Fibroblast of villous mesenchyme (primary cell): ENCODE measurements at places on chromosomes 3 and 15. TPM values are rescaled to one million over a fixed set of nuclear protein-coding genes. Genes with fewer than 3 reads are reported as not detected.

The PPARG gene
- total RNA-seq: 3.5 and 4.7 TPM in 2 replicates

The FAM174B gene
- total RNA-seq: 0.97 and 3.9 TPM in 2 replicates

The PLIN1 gene
- total RNA-seq: under 0.01 and 0.43 TPM in 2 replicates

The STXBP5L gene
- under 0.01 TPM in 1 of 2 replicates, not detected in the other for total RNA-seq

The EXD1 gene
- total RNA-seq: under 0.01 TPM in 1 of 2 replicates, not detected in the other

The SKOR1 gene
- total RNA-seq: 0.32 TPM in 1 of 2 replicates, not detected in the other

The OR5H2 gene
- total RNA-seq: not detected in 2 replicates

The GOLGA6D gene
- total RNA-seq: not detected in 2 replicates

The GATM gene
- under 0.01 and 0.32 TPM in 2 replicates for total RNA-seq

The SMAD6 gene
- 3.0 and 3.5 TPM in 2 replicates for total RNA-seq

The FBN1 gene
- total RNA-seq: 333 and 621 TPM in 2 replicates

The LRTM1 gene
- total RNA-seq: not detected in 2 replicates

The EOMES gene
- not detected in 2 replicates for total RNA-seq

The LRRC31 gene
- not detected in 2 replicates for total RNA-seq

The ABTB1 gene
- 3.5 and 6.4 TPM in 2 replicates for total RNA-seq

The EEF1AKMT4 gene
- total RNA-seq: 3.9 and 5.6 TPM in 2 replicates

The MASP1 gene
- total RNA-seq: 198 and 209 TPM in 2 replicates

The CFAP92 gene
- total RNA-seq: under 0.01 TPM in 1 of 2 replicates, not detected in the other

The PLXND1 gene
- total RNA-seq: 91.8 and 97.2 TPM in 2 replicates

The NEK4 gene
- 28.1 and 33.2 TPM in 2 replicates for total RNA-seq

The TEX55 gene
- not detected in 2 replicates for total RNA-seq

The MYD88 gene
- total RNA-seq: 6.9 and 10.6 TPM in 2 replicates

The SOX2 gene
- total RNA-seq: not detected in 2 replicates

The UROC1 gene
- under 0.01 TPM in 1 of 2 replicates, not detected in the other for total RNA-seq

The UPK1B gene
- total RNA-seq: 0.32 and 2.2 TPM in 2 replicates

The PLA1A gene
- not detected in 2 replicates for total RNA-seq

The CGNL1 gene
- total RNA-seq: 0.43 and 0.64 TPM in 2 replicates

The TMEM212 gene
- total RNA-seq: not detected in 2 replicates

The BTD gene
- total RNA-seq: 19.6 and 34.1 TPM in 2 replicates

The CA12 gene
- 8.1 and 15.1 TPM in 2 replicates for total RNA-seq

The POC1A gene
- total RNA-seq: 5.6 and 6.1 TPM in 2 replicates

The PKM gene
- 1,898 and 2,239 TPM in 2 replicates for total RNA-seq

The SNURF gene
- 11.3 and 12.1 TPM in 2 replicates for total RNA-seq

The IL16 gene
- 0.32 TPM in 1 of 2 replicates, not detected in the other for total RNA-seq

The HCLS1 gene
- 0.86 and 4.8 TPM in 2 replicates for total RNA-seq

The RAB27A gene
- total RNA-seq: 7.8 and 8.4 TPM in 2 replicates

The NPAP1 gene
- not detected in 2 replicates for total RNA-seq

The FAN1 gene
- 12.9 and 19.9 TPM in 2 replicates for total RNA-seq

The MTMR10 gene
- 25.4 and 37.6 TPM in 2 replicates for total RNA-seq

The DCBLD2 gene
- 225 and 300 TPM in 2 replicates for total RNA-seq

The SNTN gene
- total RNA-seq: not detected in 2 replicates

The OR5K2 gene
- total RNA-seq: not detected in 2 replicates

The FMN1 gene
- total RNA-seq: 4.5 and 8.6 TPM in 2 replicates

The AADACL2 gene
- total RNA-seq: not detected in 2 replicates

The GABRG3 gene
- total RNA-seq: not detected in 2 replicates

The GPR149 gene
- not detected in 2 replicates for total RNA-seq

The SPTSSB gene
- not detected in 2 replicates for total RNA-seq

The EFCC1 gene
- not detected in 2 replicates for total RNA-seq

The DNAH12 gene
- total RNA-seq: under 0.01 TPM in 2 replicates

The ANKDD1A gene
- 3.9 and 7.1 TPM in 2 replicates for total RNA-seq

The SLC28A1 gene
- total RNA-seq: not detected in 2 replicates

The UBAP1L gene
- 1.7 and 2.3 TPM in 2 replicates for total RNA-seq
